NCI-H1048 (cell line): ENCODE measurements at places on chromosomes 13 and 19.

DNA sequence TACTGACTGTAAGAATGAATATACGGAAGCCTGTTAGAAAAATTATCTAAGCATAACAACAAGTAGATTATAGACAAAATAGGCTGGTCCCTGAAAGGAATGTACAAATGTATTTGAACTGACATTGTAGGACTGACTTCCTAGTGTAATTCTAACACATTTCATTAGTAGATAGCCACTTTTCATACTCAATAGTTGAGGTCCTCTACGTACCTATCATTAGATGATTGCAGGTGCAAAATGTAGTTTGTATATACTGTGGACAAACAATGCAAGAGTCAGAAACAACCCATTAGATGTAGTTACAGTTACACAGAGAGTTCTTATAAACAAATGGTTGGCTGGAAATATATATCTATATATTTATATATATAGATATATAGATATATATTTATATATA, 402.3 kb upstream of the SLITRK6 start:
- no peak for DNase-seq

GRCh38 chr13:112521073-112521685, 66.8 kb downstream of the TUBGCP3 start:
- no peak for DNase-seq

GRCh38 chr19:35975608-35976214, 19.3 kb upstream of the SDHAF1 start:
- DNase-seq = no peak

GRCh38 chr13:31631746-31632145, 107.6 kb upstream of the RXFP2 start:
- no peak for DNase-seq
